Stimulated activated CD8-positive, alpha-beta memory T cell treated with anti-CD3 and anti-CD28 coated beads, Interleukin-2, amount 100 ng/mL, for 1 hour (primary cell): ENCODE measurements at places on chromosomes 11 and 22.

DNA sequence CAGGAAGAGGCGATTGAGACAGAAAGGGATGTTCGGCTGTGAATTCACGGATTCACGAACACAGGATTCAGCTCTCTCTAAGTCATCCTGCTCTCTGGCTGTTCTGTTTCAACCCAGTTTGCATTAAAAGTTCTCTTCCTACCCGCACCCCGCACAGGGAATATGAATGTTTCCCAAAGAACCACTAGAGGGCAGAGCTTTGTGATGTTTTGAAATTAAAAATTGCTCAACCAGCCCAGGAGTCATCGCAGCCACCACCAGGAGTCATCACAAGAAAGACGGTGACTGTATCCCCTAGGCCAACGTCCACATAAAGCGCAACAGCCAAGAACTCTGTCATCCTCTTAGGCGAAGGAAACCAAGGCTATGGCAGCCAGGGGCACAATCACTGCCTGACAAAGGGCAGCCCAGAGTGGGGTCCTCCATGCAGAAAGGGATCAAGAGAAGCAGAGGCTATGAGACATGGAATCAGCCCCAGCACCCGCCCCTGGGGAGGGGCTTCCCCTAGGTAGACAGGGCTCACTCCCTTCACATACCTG is 122.4 kb downstream of the WT1 start:
- DNase-seq: no peak

- no peak for DNase-seq
Observed at GRCh38 chr11:33916736-33917135, 24.9 kb upstream of the LMO2 start.

DNA sequence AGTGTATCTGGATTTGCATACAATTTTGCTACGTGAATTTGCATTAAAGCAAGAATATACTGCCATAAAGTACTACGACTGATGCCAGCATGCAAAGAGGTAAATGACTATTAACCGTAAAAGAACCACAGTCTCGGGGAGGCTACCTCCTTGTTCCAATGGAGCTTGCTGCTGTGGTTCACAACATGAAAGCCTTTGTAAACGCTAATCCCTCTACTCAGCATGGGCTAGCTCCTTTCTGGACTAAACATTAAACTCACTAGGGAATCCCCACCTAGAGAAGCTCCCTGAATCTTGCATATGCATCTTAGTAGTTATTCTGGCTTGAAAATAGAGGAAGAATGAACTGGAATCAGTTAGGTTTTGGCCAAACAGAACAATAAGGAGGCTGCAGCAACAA is 60.5 kb upstream of the ARHGAP32 start:
- DNase-seq: no peak

DNA sequence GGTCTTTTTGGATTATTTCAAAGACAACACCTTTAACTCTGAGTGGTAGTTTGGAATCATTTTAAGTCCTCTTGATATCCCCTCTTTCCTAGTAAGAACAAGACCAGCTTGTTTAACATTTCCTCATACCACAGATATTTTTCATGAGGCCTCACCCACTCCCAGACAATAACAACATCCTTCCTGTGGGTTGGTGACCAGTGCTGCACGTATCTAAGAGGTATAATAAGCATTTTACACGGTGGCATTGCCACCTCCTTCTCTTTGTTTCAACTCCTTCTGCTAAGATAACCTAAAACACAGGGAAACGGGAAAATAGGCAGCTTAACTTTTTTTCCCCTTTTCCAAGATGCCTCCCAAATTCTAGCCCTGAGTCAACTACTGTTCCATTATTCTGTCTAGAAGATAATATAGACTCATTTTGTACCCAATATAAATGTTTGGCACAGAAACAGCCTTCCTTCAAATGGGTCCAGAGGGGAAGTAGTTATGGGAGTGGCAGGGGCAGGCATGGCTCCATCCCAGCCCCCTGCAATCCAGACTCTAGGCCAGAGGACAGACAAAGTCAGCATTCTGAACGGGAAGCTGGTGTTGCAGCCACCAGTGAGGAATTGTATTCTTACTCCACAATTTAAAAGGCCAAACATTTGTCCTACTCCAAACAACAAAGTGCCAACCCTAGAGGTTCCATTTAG is 28.5 kb downstream of the MAML2 start:
- DNase-seq: no peak

DNA sequence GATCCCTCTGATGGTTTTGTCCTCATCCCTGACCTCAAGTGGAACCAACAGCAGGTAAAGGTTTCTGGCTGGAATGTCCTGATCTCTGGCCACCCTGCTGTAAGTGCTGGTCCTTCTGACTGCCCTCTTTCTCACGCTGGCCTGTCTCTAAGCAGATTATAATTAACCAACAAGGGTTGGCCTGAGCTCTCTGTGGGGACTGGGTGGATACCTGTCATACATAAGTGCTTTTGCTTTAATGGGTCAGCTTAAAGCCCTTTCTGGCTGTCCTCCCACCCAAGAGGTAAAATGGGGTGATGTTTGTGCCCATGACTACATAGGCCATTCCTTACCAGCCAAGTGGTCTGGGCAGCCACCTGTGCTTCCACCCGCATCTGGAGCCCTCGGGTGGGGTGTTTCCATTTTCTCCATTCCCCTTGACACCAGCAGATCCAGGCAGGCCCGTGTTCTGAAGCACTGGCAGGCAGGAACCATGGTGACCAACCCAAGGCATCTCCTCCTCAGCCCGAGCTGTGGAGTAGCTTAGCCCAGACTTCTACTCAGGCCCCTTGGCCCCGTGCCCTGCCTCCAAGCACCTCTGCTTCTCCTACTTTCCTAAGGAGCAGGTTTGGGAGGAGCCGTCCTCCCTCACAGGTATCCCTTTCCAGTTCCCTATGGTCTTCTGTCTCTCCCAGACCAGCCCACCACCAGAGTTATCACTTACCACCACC is 17.0 kb upstream of the ST3GAL4 start:
- no peak for DNase-seq

GRCh38 chr22:46010207-46010867 is 33.4 kb upstream of the WNT7B start:
- DNase-seq: no peak

- DNase-seq: no peak
Observed at GRCh38 chr11:26974996-26975395, 18.9 kb upstream of the FIBIN start.

DNA sequence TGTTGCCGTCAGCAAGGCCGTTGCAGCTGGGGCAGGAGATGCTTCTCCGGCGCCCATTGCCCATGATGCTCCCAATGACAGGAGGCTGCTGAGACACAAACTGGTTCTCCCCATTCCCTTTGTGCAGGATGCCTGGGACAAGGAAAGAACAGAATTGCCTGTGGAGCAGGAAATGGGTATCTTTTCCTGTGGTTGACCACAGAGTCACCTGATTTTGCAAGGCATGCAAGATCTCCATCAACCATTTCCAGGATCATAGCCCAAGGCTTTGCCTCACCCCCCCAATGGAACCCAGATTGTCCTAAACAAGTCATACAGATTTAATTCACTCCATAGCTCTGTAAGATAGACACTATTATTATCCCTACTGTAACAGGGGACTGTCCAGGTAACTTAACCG is 148.1 kb upstream of the NARS2 start:
- no peak for DNase-seq
